ENCODE measurements at places on chromosomes 4 and X. TPM values are rescaled to one million over a fixed set of nuclear protein-coding genes. Genes with fewer than 3 reads are reported as not detected.

The ODAPH gene
- not detected for total RNA-seq

DNA sequence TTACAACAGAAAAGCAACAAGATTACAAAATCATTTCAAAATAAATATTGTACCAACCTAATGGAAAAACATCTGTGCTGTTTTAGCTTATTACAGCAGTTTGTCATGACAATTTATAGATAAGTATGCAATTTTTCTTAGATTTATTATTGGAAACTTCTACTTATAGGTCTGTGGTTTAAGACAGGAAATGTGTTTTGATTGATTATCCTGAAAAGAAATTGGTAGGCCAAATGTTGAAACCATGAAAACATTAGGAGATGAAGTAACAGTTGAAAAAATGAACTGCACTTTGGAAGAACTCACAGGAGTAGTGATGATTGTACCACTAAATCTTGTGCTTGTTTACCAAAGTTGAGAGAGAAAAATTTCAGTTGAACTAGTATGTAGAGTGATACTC lies 162.2 kb upstream of the GIMD1 start:
- no peak overlapping the region for H3K27ac ChIP-seq
- DNase-seq: no peak
- H3K27me3 ChIP-seq: no peaks in the 10 kb centered on the region
- H3K4me1 ChIP-seq: no peaks in the 10 kb centered on the region

The PAGE1 gene
- total RNA-seq: not detected

DNA sequence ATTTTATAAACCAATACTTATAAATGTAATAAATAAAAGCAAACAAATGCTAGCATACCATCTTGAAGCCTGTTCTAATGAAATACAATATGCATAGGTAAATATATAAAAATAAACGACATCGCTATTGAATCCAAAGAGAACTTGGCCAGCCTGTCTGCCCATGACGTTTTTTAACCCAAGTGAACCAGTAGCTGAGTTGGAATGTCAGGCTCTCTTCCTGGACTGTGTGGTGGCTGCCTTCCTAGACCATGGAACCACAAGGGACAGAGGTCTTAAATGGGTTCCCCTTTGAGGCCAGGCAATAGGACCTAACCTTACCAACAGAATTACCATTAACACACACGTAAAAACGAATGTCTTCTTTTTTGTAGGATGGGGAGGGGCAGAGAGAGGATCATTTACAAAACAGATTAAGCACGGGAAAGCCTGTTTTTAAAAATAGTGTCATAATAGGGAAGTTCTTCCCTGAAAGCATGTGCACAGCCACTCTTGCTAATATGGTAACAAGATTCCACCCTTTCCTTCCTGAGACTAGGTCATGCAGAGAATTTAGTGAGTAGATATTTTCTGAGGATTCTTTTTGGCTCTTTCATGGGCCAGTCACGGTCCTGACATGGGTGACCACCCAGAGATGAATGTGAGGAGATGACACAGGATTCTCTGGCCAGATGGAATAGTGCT lies 69.4 kb upstream of the ACSL1 start:
- H3K36me3 ChIP-seq: no peaks in the 10 kb centered on the region
- peaks cover 5% of the 10 kb centered on the region for H3K27me3 ChIP-seq
- DNase-seq: no peak
- no peak overlapping the region for H3K27ac ChIP-seq

GRCh38 chr4:163748449-163748848 lies 254.0 kb downstream of the TMA16 start:
- no peak overlapping the region for H3K27ac ChIP-seq
- H3K4me1 ChIP-seq: no peaks in the 10 kb centered on the region
- no peak overlapping the region for H3K4me3 ChIP-seq

The VEGFD gene
- total RNA-seq: 0.95 TPM

DNA sequence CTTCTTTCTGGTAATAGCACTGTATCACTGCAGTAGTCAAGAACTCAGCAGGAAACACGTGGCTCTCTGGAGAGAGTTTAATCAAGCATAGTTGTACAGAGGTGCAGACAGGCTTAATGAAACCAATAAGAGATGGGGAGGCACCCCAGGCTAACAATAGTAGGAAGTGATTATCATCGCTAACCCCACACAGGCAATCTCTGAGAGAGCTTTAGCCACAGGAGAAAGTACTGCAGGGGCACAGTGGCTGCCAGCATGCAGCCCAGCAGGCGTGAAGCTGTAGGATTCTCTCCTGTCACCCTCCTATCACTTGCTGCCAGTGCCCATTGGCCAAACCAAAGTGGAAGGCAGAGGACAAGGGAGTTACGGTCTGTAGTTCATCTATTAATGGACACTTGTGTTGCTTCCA lies 450.0 kb upstream of the RASGEF1B start:
- H3K36me3 ChIP-seq: no peaks in the 10 kb centered on the region
- peaks cover 3% of the 10 kb centered on the region for H3K27me3 ChIP-seq
- DNase-seq: no peak
- no peaks in the 10 kb centered on the region for H3K4me1 ChIP-seq

DNA sequence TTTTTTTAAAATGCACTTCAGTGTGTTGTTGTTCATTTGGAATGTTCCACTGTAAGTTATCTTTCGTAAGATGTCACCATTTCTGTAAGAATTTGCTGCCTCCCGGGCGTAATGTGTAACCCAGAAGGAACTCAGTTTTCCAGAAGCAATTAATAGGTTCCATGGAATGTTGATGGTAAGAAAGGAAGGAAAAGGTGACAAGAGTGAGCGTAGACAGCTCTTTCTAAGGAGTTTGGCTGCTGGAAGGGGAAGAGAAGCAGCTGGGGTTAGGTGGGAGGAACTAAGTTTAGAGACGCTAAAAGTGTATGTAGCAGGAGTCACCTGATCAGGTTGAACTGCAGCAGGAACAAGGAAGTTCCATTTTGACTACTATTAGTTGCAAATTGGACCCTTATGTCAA lies 35.9 kb downstream of the PNMA5 start:
- no peaks in the 10 kb centered on the region for H3K36me3 ChIP-seq
- H3K27me3 ChIP-seq: no peaks in the 10 kb centered on the region
- peak overlapping the region; percentile 80 for H3K27ac ChIP-seq
- DNase-seq: no peak
- H3K4me1 ChIP-seq: no peaks in the 10 kb centered on the region
- H3K4me3 ChIP-seq: no peak overlapping the region

- DNase-seq: no peak
- H3K36me3 ChIP-seq: no peaks in the 10 kb centered on the region
- no peak overlapping the region for H3K4me3 ChIP-seq
- H3K27ac ChIP-seq: no peak overlapping the region
- H3K4me1 ChIP-seq: no peaks in the 10 kb centered on the region
These were observed 44.8 kb downstream of the SMARCA1 start for GRCh38 chrX:129478516-129478915.

- DNase-seq: no peak
- no peaks in the 10 kb centered on the region for H3K4me1 ChIP-seq
- no peaks in the 10 kb centered on the region for H3K27me3 ChIP-seq
- H3K36me3 ChIP-seq: no peaks in the 10 kb centered on the region
- no peak overlapping the region for H3K27ac ChIP-seq
These were observed 77.2 kb downstream of the C4orf51 start for GRCh38 chr4:145757188-145757587.

DNA sequence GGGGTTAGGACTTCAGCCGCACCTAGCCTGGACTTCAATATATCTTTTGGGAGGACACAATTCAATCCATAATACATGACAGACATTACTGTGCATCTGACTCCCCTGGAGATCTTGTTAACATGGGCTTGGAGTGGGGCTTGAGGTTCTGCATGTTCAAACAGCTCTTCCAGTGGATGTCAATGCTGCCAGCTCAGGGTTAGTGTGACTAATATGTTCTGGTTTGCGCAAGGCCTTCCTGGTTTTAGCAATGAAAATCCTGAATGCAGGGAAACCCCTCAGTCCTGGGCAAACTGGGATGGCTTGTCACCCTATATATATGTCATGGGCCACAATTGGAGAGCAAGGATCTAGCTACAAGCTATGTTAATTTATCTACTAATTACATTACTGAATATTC lies 2.7 kb upstream of the TSPAN7 start:
- no peak overlapping the region for H3K27ac ChIP-seq
- peaks cover 6% of the 10 kb centered on the region for H3K4me1 ChIP-seq
- no peak overlapping the region for H3K4me3 ChIP-seq
- H3K36me3 ChIP-seq: no peaks in the 10 kb centered on the region

DNA sequence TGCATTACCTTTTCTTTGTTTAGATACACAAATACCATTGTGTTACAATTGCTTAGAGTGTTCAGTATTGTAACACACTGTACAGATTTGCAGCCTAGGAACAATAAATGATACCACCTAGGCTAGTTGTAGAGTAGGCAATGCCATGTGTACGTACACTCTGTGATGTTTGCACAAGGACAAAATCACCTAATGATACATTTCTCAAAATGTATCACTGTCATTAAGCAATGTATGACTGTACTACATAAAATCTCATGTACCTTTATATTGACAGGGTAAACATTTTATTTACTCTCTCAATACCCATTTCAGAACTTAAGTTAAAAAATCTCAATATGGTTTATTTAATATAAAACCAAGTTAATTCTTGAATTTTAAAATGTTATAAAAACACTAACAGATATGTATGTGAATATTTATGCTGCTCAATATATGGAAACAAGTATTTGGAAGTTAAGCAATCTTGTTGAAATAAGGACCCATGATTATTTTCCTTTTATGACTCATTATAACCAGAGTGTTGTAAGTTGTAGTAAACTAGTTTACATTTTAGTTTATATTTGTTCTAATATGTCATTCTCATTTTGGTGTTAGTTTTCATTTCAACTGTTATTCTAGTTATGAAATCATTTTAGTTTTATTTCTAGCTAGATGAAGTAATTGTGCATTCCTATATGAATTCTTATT lies 409.2 kb downstream of the TLL1 start:
- no peaks in the 10 kb centered on the region for H3K36me3 ChIP-seq
- H3K27me3 ChIP-seq: no peaks in the 10 kb centered on the region
- no peak for DNase-seq

GRCh38 chr4:109728385-109728784 lies 1.5 kb downstream of the PLA2G12A start:
- H3K27ac ChIP-seq: peak overlapping the region; percentile 91
- no peaks in the 10 kb centered on the region for H3K27me3 ChIP-seq
- H3K36me3 ChIP-seq: no peaks in the 10 kb centered on the region

All from transverse colon (tissue), 4 donors.